SJCRH30 (cell line): ENCODE measurements at places on chromosomes 7 and 10. TPM values are rescaled to one million over a fixed set of nuclear protein-coding genes. Genes with fewer than 3 reads are reported as not detected.
A peak's percentile ranks its signal among the peaks of the same experiment; 100 is the strongest.

Gene ITIH5
- 0.65 and 0.66 TPM in 2 replicates for total RNA-seq

Gene GIMAP4
- not detected in 2 replicates for total RNA-seq

Gene LIPN
- not detected in 2 replicates for total RNA-seq

Gene SPDYE11
- not detected in 2 replicates for total RNA-seq

Gene EGR2
- 0.71 and 1.3 TPM in 2 replicates for total RNA-seq

Gene MINDY3
- total RNA-seq = 18.4 and 22.0 TPM in 2 replicates

Gene PVRIG
- total RNA-seq = not detected in 2 replicates

Gene PON1
- 0.28 and 0.84 TPM in 2 replicates for total RNA-seq

- DNase-seq = no peak
These were observed 29.7 kb upstream of the ZNRF2 start for GRCh38 chr7:30254717-30255063.

- no peak for DNase-seq
These were observed 35.3 kb upstream of the ZNF92 start for GRCh38 chr7:65338346-65338745.

DNA sequence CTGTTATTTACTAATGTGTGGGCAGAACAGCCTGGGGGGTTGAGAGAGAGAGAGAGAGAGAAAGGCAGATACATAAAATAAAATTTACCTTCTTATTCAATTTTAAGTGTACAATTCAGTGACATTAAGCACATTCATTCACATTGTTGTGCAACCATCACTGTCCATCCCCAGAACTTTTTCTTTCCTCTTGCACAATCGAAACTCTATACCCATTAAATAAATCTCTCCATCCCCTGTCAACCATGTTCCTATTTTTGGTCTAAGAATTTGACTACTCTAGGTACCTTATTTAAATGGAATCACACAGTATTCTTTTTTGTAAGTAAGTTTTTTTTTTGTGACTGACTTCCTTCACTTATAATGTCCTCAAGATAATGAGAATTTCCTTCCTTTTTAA is 181.6 kb downstream of the SND1 start:
- DNase-seq = no peak

- no peak for DNase-seq
These were observed 41.6 kb downstream of the ACSM6 start for GRCh38 chr10:95235676-95236067.

GRCh38 chr10:663831-664251 is 25.6 kb downstream of the DIP2C start:
- no peak for DNase-seq

DNA sequence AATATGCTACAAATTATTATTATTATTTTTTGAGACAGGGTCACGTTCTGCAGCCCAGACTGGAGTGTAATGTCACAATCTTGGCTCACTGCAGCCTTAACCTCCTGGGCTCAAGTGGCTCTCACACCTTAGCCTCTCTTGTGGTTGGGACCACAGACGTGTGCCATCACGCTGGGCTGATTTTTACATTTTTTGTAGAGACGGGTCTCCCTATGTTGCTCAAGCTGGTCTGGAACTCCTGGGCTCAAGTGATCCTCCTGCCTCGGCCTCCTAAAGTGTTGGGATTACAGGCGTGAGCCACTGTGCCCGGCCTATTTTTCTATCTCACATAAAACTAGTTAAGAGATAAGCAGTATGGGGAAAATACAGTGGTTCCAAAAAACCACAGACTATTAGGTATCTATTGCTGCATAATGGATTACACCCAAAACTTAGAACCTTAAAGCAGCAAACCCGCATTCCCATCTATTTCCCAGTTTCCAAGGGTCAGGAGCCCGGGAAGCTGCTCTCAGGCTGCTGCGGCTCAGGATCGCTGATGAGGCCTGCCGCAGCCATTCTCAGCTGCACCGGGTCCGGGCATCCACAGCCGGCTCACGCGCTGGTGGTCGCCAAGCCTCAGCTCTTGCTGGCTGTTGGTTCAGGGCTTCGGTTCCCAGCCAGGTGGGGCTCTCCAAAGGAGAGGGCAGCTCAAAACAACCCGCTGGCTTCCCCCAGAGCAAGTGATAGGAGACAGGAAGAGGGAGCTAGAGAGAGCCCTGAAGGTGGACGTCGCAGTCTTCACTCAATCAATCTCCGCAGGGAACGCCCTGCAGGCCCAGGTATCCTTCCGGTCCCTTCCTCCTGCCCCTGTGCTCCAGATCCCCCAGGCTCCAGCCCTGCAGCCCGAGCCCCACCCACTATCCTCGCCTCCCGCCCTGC is 128.2 kb downstream of the UBE2H start:
- no peak for DNase-seq

- DNase-seq = no peak
These were observed 410.0 kb upstream of the MGMT start for GRCh38 chr10:129056734-129057689.

- DNase-seq = peak; percentile 20
These were observed 21.4 kb upstream of the GSDME start for GRCh38 chr7:24778543-24779282.

GRCh38 chr7:102890971-102891692 is 21.7 kb upstream of the LRRC17 start:
- no peak for DNase-seq

- DNase-seq = no peak
These were observed 89.1 kb downstream of the COL28A1 start for GRCh38 chr7:7446616-7447015.

DNA sequence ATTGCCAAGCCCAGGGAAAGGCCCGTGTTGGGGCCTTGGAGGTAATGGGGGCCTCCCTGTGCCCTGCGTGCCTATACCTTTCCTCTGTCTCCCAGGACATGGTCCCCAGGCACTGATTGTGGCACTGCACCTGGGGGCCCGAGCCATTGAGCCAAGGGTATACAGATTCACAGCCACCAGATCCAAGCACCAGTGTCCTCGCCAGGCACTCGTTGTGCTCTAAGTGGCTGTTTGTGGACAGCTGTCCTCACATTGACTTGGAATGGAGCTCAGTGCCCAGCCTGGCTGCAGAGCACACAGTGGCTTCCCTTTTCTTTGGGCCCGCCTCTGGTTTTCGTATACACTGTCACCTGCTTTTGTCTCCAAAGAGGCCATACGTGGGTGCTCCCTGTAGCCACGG is 72.0 kb upstream of the BTBD16 start:
- DNase-seq = no peak

GRCh38 chr7:1121476-1121875 is 33.6 kb downstream of the GPER1 start:
- no peak for DNase-seq

DNA sequence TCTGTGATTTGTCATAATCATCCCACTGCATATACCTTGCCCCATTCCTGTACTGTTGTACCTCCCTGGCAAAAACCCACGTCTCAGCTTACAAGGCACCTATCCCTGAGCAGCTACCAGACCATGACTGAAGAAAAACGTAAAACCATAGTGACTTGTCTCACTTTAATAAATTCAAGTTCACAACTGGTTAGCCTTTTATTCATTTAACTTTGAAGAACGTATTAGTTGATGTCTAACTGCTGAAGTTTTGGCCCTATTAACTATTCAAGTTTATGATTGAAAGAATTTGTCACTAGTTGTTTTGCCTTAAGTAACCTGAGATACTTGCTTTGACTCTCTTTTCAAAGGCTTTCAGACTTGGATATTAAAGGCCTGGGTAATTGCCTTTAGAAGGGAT is 59.7 kb downstream of the GALNT11 start:
- DNase-seq = no peak

GRCh38 chr7:833601-834258 is 1.5 kb downstream of the SUN1 start:
- no peak for DNase-seq

GRCh38 chr7:107372298-107372697 is 97.6 kb upstream of the GPR22 start:
- no peak for DNase-seq

GRCh38 chr7:39392151-39392550 is 174.1 kb upstream of the YAE1 start:
- DNase-seq = no peak

DNA sequence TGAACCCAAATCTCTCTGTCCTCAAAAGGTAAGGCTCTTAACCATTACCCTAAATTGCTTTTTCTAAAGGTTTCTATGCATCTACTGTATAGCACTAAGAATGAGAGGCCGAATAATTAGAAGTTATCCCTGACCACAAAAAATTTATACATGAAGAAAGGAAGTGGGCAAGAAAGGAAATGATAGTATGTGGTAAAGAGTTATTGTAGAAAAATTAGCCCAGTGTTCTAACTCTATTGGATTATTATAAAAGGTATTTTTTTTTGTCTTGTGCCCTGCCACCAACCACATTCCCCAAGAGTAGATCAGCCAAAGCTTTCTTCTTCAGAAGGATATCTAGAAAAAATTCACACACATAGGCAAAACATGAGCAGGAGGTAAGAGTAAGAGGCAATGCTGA is 45.4 kb downstream of the DKK1 start:
- DNase-seq = no peak

GRCh38 chr7:102255916-102256315 is 30.8 kb upstream of the SH2B2 start:
- DNase-seq = no peak

- no peak for DNase-seq
These were observed 148.4 kb downstream of the GRID1 start for GRCh38 chr10:86218160-86218559.
